NCI-H226 (cell line): ENCODE measurements at places on chromosomes 4 and X.

DNA sequence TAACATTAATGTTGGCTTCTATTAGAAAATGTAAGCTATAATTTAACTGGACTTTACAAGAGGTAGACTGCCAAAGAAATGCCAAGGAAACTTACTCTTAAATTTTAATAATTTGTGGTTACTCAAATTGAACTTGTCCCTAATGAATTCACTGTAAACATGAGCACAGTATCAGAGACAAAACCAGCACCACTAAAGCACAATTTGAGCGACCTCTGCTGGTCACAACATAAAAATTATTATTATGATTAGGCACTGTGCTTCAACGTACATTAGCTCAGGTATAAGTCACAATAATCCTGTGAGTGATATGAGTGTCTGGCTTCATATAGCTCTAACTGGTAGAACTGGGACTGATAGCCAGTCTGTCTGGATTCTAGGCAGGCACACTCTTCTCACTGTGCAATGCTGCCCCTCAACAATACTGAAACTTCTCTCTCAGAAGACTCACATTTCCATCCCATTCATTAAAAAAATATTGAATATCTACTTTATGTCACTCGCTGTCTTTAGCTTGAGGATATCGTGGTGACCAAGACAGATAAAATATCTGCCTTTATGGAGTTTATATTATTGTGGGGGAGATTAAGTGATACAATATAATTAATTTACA lies 8.0 kb downstream of the NUDT6 start:
- no peak for DNase-seq

- DNase-seq: no peak
Observed at GRCh38 chr4:153241295-153241694, 37.1 kb downstream of the TRIM2 start.

DNA sequence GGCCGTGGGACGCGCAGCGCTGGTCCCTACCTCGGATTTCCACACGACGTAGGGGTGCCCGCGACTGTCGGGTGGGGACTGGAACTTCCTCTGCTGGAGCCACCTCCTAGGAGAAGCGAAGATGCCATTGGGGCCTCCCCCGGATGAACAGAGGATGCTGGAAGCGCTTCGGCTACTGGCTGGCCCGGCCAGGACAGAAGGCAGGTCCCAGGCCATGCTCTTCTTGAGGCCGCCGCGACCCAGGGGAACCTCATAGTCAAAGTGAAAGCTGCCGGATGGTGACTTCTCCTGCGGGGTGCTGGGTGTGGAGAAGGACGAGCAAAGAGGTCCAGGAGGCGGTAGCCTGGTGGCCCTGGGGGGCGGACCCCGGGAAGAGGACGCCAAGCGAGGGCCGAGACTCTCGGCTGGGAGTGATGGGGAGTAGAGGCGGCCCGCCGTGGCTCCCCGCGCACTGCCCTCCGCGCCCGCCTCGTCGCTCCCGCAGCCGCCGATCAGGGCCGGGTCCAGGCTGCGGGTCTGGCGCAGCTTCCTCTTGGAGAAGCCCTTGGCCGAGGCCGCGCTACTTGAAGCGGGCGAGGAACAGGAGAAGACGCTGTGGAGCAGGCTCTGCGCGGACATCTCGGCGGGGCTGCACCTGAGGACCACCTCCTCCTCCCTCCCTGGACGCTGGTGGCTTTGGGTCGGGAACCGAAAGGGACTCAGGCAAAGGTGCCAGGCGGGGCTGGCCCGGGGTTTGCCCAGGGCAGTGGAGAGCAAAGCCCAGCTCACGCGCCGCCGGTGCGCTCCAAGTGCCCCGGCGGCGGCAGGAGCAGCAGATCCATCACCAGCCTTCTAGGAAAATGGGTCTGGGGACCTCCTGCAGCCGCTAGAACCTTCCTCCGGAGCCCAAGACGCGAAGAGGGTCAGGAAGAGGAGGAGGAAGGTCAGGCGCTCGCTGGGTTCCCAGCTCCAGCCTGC lies 1.2 kb downstream of the ARHGAP6 start:
- DNase-seq: no peak

GRCh38 chr4:111681751-111682150 lies 463.5 kb upstream of the FAM241A start:
- no peak for DNase-seq
